ENCODE measurements at places on chromosomes 2 and 18.

DNA sequence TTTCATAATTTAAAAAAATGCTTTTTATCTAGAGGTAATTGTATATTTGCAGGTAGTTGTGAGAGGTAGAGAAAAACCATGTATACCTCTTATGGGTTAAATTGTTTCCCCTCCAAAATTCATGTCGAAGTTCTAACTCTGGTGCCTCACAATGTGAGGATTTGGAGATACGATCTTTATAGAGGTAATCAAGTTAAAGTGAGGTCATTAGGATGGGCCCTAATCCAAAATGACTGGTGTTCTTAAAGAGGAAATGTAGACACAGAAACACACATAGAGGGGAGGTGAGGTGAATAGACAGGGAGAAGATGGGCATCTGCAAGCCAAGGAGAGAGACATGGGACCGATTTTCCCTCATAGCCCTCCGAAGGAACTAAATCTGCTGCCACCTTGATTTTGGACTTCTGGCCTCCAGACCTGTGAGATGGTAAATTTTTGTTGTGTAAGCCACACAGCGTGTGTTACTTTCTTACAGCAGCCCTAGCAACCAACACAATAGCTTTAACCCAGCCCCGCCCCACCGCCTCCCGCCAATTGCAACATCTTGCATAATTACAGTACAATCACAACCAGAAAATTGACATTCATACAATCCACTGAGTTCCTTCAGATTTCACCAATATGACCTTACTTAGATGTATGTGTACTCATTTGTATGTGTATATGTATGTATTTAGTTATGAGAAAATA lies 208.9 kb downstream of the MIB1 start:
- DNase-seq: no peak

DNA sequence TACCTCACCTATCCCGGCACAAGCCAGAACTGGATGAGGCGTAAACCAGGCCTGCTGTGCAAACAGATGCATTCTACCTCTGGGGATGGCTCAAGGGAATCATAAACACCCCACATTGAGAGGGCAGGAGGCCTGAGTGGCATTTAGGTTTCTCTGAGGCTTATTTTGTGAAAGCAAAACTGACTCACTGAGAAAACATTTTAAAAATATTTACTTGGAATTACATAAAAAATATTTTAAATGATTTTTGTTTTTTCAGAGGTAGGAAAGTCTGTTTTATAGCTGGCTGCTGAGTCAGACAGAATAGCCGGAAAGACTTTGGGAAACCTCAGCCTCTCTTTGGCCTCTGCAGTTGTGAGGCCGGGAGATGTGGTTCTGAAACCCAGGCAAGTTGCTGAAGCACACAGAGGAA lies 244.1 kb downstream of the NCKAP5 start:
- DNase-seq: no peak

GRCh38 chr2:96146881-96147592 lies 1.8 kb upstream of the DUSP2 start:
- peak; percentile 92 for DNase-seq

DNA sequence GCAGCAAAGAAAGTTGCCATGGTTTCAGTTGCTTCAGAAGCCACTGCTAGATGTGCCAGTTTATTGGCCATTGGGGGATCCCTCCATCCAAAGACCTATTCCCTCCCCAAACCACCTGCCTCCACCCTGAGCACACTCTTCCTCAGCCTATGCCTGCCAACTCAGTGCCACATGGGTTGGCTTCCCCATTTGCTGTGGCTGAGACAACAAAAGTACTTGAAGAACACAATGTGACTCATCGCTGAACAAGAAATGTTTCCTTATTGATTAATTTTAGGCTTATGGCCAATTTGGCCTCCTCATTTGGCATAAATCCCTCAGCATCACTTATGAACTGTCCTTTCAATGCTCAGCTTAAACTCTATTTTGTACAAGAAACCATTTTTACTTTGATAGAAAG lies 215.9 kb downstream of the TMEM247 start:
- DNase-seq: no peak

DNA sequence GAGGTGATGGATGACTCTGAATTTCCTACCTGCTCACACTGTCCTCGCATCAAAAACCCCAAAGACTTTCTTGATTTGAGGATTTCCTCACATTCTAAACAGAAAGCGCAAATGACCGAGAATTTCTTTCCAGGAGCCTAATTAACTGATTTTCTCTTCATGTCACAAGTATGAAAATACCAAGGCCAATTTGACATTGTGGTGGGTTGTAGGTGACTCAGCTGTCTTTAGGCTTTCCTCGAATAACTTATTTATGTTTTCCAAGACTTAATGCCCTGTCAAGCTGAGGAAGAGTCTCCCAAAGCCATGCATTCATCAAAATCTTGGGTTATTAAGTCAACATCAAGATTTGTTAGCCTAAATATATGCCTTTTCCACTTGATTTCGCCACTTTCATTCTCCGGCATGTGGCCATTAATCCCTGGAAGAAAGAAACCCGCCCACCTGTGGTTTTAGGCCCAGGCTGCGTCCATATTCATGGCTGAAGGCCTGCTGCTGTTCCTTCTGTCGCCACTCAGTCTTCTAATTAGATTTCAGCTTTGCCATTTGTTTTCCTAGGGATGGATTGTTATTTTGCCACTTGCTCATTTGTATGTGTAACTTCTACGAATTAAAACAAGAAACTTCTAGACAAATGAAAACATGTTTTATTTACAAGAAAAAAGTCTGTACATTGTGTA lies 84.9 kb downstream of the ST6GAL2 start:
- DNase-seq: no peak

DNA sequence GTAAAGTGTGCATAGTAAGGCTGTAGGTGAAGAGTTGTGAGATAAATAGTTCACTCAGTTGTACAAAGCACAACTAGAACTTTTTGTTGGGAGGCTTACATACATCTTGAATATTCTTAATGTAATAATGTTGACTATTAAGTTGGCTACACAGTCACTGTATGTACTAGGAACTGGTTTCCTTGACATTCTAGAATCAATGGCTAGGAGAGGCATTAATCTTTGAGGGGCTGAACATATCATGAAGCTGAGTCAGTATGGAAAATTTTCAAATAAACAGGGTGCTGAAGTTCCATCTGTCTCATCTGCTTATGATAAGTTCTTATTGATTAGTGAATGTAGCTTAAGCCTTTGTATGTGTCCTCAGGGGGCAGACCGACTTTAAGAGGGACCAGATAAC lies 23.4 kb downstream of the METTL21A start:
- DNase-seq: no peak

DNA sequence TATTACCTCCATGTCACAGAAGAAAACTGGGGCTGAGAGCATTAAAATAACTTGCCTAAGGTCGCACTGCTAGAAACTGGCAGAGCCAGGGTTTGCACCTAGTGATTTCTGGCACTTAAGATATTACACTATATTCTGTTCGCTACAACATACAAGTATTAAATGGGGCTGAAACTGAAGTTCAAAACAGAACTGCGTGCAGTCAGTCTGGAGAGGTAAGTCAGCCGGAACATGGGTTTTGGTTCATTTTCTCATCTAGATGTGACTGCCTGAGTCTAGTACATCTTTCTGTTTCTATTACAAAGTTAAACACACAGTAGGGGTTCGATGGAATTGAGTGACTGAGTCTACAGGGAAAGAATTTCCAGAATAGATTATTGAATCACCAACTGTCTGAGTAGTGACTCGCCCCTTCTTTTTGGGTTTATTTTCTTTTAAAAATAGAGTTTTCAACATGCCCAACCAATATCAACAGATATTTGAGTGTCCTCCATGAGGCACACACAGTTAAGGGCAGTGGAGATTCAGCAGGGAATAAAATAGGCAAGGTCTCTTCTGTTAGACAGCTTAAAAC lies 150.8 kb downstream of the RNF152 start:
- no peak for DNase-seq

DNA sequence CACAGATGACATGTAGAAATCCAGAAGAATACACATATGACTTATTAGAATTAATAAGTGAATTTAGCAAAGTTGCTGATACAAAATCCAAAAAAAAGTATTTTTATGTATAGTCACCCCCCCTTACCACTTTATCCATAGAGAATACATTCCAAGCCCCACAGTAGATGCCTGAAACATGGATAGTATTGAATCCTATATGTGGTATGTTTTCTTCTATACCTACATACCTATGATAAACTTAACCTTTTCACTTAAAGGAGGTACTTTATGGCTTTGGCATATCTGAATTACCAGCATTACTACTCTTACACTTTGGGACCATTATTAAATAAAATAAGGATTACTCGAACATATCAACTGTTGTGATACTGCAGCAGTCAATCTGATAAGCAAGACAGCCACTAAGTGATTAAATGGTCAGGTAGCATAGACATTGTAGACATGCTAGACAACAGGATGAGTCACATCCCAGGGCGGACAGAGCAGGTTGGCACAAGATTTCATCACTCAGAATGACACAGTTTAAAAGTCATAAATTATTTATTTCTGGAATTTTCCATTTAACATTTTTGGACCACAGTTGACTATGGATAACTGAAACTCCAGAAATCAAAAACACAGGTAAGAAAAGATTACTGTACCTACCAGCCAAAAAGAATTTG lies 208.2 kb upstream of the CHAC2 start:
- DNase-seq: no peak

DNA sequence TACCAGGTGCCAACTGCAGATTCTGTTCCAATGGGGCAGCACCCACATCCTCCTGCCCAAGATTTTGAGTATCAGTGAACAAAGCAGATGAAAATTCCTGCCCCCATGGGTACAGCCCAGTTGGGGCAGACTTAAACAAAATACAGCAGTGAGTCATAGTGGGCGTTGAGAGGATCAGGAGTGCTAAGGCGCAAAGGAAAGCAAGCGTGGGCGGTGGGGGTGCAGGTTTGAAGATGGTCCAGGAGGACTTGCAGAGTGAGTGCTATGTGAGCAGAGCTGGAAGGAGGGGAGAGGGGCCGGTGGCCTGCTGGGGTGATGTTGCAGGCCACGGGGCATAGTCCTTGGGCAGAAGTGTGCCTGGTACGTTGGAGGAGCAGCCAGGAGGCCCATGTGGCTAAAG lies 24.7 kb downstream of the STEAP3 start:
- no peak for DNase-seq

GRCh38 chr2:11785611-11785940 lies 39.1 kb downstream of the LPIN1 start:
- DNase-seq: no peak

DNA sequence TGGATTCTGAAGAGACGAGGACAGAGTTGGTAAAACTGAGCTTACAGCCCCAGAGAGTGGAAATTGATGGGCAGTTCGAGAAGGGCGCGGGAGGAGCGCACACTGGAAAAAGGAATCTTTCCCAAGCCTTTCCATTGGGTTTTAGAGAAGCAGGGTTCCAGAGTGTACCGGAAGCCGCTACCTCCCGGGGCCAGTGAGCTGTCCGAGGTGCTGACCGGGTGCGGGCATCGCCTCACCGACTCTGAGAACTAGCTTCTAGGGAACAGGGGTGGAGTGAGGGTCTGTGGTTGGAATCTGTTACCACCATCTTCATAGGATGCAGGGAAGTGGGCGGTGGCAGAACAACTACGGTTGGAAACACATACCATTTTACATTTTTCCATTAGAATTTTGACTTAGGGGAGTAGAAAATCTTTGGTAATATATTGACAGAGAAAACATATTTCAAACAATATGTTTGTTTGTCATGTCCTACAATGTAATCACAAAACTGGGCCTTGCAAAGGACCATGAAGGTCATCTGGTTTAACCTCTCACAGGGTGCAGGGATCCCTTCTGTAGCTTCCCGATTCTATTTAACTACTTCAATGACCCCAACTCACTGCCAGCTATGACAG lies 724 bp downstream of the NMS start:
- no peak for DNase-seq

DNA sequence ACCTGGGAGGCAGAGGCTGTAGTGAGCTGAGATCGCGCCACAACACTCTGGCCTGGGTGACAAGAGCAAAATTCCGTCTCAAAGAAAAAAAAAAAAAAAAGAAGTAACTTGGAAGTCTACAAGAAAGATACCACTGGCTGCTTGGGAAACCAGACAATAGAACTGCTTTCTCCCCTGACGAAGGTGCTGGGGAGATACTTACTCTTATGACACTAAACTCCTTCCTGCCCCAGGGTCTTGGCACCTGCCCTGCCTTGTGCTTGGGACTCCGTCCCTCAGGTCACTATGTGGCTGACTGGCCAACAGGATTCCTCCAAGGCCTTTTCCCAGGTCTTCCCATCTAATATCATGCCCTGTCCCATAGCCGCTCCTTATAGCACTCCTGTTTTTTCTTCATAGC lies 30.7 kb downstream of the INPP5D start:
- DNase-seq: no peak

- no peak for DNase-seq
These were observed 971 bp upstream of the FBXO41 start for GRCh38 chr2:73285159-73285739.

DNA sequence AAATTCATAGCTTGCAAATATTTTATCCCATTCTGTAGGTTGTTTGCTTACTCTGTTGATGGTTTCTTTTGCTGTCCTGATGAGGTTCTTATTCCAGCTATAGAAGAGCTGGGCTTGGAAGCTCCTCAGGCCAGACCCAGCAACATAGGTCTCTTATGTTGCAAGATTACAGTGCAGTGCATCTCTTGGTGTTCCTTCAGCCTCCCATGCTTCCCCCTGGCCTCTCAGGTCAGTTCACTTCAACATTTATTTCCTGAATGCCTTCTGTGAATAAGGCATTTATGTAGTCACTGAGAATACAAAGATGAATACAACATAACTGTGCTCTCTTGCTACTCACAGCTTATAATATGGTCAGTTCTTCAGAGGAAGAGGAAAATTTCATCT lies 179.0 kb upstream of the SLC39A10 start:
- no peak for DNase-seq

- peak; percentile 96 for DNase-seq
These were observed 35.5 kb upstream of the PTMA start for GRCh38 chr2:231672617-231673347.

DNA sequence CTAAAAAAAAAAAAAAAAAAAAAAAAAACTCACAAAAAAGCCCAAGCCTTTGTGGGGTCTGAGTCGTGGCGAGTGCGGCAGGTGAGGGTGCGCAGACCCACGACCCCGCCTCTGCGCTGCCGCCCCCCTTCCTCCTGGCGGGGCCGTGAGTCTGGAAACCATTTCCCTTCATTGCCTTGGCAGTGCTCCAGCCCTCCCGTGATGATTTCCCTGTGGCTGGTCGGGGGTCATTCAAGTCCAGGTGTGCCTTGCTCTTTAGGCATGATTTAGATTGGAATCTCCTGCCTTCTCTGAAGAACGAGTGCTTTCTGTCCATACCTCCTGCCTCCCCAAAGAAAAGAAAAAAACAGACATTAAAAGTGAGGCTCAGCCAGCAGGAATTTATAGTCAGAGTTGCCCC lies 161.8 kb downstream of the FAM210A start:
- peak; percentile 90 for DNase-seq

Measured in DMS79 (cell line).